NCI-H2171 treated with DMSO at 0.1 percent for 48 hours (cell line): ENCODE measurements at places on chromosomes 11 and 22.

DNA sequence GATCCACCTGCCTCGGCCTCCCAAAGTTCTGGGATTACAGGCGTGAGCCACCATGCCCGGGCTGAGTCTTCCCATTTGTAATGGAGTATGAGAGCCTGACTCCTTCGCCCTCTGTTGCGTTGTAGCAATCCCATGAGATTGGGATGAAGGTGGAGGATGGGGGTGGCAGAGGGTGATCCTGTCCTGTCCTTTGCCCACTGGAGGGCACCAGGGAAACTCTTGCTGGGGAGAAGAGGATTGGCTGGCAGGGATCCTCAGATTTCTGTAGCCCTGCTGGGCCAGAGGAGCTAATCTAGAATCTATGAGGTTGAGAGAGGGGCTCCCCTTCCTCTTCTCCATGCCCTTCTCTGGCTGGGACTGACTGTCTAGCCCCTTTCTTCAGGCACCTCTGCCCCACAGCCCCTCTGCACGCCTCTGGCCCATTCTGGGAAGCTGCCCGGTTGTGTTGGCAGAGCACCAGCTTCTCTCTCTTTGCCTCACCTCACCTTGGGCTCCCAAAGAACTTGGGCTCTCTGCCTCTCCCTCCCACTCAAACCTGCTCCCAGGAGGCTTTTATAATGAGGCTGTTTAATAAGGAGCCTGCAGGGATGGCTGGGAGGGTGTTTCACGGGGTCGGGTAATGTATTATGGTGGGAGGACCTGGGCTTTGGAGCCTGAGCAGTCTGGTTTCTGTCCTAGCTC lies 9.5 kb upstream of the CATSPER1 start:
- peak; percentile 10 for DNase-seq

- DNase-seq = no peak
Observed at GRCh38 chr11:326592-326841, 5.9 kb upstream of the IFITM3 start.

- no peak for DNase-seq
Observed at GRCh38 chr11:120501976-120502755, 9.4 kb upstream of the GRIK4 start.

- DNase-seq = no peak
Observed at GRCh38 chr11:32288276-32288675, 147.1 kb downstream of the WT1 start.

DNA sequence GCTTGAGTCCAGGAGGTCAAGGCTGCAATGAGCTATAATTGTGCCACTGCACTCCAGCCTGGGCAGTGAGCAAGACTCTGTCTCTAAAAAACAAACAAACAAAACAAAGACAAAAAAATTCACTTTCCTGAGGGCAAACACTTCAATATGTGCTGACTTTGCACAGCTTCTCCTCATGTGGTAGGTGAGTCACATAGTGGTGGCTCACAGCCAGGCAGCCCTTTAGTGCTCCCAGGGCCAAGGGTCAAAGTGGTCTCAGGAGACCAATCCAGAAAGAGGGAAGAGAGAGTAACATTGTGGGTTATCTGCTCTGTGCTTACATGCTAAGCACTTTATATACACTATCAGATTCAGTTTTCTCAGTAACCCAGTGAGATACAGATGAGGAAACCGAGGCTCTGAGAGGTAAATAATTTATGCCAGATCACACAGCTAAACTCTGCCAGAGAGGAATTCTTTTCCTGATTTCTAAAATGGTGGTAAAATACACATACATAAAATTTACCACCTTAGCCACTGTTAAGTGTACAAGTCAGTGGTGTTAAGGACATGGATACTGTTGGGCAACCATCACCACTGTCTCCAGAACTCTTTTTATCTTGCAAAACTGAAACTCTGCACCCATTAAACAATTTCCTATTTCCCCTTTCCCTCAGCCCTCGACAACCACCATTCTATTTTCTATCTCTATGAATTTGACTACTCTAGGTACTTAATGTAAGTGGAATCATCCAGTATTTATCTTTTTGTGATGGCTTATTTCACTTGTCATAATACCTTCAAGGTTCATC lies 231.7 kb upstream of the NARS2 start:
- no peak for DNase-seq

- DNase-seq = no peak
Observed at GRCh38 chr11:69430566-69430965, 50.9 kb upstream of the LINC01488 start.

DNA sequence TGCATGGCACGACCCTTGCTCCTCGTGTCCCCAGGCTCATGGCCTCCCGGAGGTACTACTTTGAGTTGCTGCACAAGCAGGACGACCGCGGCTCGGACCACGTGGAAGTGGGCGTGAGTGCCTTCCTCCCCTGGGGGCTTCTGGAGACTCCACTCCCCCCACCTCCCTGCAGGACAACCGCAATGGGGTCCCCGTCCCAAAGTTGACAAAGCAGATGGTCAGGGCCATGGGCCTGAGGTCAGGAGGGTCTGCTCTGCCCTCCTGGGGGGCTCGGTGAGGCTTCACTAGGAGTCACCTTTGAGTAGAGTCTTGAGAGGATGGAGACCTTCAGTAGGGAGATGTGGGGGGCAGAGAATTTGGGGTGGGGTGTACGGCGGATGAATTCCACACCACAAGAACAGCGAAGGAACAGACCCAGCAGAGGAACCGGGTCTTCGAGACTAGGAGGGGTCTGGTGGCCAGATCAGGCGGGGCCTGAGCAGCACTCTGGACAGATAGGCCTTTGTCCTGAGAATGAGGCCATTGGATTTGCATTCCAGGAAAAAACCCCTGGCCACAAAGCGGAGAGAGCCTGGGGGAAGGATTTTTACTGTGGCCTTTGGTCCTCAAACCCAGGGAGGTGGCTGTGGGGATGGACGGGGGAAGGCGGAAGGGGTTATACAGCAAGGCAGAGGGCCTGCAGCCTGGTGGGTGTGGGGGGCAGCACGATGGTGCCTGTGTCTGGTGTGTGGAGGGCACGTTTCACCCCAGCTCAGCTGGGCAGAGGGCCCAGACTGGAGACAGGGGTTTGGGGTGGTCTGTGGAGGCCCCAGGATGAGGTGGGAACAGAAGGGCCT lies 4.6 kb downstream of the B4GALNT4 start:
- DNase-seq = no peak

DNA sequence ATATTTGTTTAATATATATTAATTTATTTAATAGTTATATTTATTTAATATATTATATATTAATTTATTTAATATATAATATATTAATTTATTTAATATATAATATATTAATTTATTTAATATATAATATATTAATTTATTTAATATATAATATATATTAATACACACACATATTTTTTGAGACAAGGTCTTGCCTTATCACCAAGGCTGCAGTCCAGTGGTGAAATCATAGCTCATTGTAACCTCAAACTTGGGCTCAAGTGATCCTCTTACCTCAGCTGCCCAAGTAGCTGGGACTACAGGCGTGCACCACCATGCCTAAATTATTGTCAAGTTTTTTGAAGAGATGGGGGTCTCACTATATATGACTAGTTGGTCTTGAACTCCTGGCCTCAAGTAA lies 51.4 kb upstream of the DDI1 start:
- no peak for DNase-seq

- no peak for DNase-seq
Observed at GRCh38 chr11:48025984-48026340, 45.6 kb downstream of the PTPRJ start.

GRCh38 chr22:43978558-43978957 lies 23.3 kb downstream of the SAMM50 start:
- DNase-seq = no peak

- peak; percentile 15 for DNase-seq
Observed at GRCh38 chr11:113287801-113288200, 26.6 kb upstream of the TTC12 start.

GRCh38 chr11:118291477-118292135 lies 12.9 kb upstream of the CD3E start:
- no peak for DNase-seq

- DNase-seq = no peak
Observed at GRCh38 chr11:64787526-64788320, 9.4 kb upstream of the SF1 start.

DNA sequence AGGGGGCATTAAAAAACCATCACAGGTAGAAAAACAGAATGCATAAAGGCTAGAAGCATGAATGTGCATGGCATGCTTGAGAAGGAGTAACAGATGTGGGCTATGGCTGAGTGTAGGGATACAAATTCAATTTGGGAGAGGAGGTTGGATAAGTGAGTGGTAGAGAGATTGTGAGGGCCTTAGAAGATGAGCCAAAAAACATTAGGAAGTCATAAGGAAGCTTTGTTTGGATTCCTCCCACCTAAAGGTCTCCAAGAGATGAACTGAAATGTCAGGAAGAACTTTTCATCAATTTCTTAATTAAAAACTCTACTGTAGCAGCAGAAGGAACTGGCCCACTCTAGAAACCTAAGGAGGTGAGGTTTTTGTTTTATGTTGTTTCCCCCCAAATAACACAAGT lies 41.2 kb upstream of the CSNK2A3 start:
- DNase-seq = no peak

- DNase-seq = no peak
Observed at GRCh38 chr11:61153593-61154095, 7.6 kb downstream of the VPS37C start.

GRCh38 chr22:37022483-37023337 lies 3.2 kb downstream of the MPST start:
- DNase-seq = no peak

DNA sequence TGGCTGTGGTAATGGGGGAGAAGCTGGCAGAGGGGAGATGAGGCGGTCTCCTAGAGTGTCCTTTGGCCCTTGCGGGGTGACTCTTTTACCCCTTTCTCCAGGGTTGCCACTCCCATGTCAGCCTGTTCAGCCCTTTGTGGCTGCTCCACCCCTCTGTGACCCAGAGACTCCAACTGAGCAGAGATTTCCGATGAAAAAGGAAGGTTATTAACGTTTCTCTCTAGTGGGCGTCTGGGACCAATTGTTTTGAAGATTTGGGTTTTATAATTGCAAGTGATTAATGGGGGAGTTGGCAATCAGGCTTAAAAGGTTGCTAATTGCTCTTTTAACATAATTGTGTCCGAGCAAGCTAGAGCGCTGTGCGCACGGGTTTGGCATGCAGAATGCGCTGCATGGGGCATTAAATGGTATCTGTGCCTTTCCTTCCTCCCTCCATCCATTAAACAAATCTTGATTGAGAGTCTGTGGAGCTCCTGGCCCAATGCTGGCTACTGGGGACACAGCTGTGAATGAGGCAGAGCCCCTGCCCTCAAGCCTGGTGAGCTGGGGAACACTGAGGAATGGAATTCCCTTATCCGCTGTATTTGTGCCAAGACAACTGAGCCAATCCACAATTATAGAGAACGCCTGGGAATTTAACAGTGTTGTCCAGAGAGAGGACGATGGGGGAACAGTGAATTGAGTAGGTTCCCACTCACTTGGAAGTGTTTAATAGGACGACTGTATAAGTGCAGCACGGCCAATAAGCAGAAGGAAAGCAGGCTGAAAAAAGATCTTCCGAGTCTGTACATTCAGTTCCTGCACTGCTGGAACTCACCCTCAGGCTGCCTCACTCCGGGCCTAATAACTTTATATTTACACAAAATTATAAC lies 295.9 kb downstream of the MIAT start:
- DNase-seq = no peak

DNA sequence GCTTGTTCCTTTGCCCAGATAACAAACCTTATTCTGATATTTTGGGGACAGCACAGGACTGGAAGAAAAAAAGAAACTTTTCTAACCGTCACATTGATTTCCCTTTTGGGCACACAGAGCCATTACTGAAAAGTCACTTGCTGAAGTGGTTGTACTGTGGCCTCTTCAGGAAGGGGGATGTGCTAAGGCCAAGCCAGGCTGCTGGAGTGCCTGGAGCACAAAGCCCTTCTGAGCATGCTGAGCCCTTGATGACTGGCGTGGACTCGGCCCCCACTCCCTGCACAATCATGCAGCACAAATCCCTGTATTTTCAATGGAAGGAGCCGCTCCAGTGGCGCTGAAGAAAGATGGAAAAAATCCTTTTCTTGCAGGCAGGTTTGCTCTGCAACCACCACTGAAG lies 164.2 kb downstream of the NTM start:
- DNase-seq = no peak

- no peak for DNase-seq
Observed at GRCh38 chr22:19933341-19934241, 8.0 kb upstream of the COMT start.

DNA sequence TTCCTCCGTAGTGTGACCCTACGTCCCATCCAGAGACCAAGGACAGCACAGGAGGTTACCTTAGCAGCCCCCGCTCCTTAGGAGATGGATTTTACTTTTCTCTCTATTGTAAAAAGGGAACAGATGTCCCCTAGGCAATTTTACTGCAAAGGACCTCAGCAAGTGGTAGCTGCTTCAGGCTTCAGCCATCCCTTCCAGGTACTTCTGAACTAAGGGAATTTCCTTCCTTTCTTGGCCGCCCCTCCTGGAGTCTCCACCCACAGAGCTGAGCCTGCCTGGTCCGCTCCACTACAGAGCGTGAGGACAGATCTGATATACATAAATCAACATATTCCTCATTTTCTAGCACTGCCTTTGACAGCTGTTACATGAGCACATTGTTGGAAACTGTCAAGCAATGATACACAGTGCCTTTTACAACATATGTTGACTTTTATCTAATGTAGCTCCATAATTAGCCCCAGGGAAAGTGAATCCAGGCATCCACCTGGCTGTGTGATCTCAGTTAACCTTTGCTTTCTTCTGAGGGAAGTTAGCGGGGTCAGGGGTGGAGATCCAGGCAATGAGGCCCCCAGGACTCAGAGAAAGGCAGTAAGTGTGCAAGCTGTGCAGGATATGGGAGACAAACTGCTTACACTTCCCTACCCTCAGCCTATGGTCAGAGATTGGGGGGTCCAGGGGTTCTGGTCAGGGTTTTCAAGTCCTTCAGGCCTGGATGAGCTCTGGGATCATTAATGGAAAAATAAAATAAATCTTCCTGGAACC lies 51.9 kb downstream of the SPATA19 start:
- DNase-seq = peak; percentile 44

DNA sequence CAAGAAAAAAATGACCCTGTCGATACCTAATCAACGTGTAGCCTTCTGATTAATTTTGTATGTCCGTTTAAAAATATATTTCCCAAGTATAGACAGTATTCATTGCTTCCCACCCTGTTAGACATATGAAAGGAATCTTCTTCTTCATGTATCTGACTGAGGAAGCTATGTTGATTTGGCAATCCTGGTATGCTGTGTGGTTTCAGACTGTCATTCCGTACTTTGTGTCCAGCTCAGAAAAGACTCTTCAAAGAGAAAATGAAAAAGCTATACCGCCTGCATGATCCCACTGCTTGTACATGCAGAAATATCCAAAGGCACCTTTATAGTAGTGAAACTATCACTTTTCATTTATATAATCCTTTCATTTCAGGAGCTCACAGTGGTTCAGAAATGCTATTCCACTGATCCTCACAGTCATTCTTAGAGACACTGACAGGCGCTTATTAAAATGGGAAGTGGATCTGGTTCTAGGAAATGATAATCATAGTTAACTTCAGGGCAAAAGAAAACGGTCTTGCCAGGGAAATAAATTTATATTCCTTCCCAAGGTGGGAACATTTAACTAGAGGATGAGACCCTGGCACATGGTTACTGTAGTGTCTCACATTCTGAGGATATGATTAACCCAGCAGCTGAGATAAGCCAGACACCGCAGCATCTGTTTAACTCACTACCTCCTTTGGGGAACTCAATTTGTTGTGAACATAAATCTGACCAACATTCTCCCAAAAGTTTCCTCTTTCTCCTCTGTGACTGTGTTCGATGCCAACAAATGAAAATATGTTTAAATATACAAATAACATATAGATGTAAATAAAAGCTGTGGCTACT lies 599.2 kb upstream of the LUZP2 start:
- DNase-seq = no peak
